Articular chondrocyte of knee joint (primary cell): ENCODE measurements at places on chromosomes 6 and 20. TPM values are rescaled to one million over a fixed set of nuclear protein-coding genes. Genes with fewer than 3 reads are reported as not detected.

Gene OR2H2
- not detected in 2 replicates for total RNA-seq

Gene SALL4
- total RNA-seq = 0.11 and 0.26 TPM in 2 replicates

Gene IPCEF1
- total RNA-seq = 0.13 and 0.22 TPM in 2 replicates

Gene MRAP2
- total RNA-seq = 27.2 and 36.6 TPM in 2 replicates

Gene SEMG2
- total RNA-seq = not detected in 2 replicates

Gene EPPIN
- total RNA-seq = not detected in 2 replicates

Gene FAM209B
- 0.22 and 0.52 TPM in 2 replicates for total RNA-seq

Gene RNF114
- 72.4 and 89.9 TPM in 2 replicates for total RNA-seq

Gene MAS1
- total RNA-seq = not detected in 2 replicates

Gene IMPG1
- not detected in 2 replicates for total RNA-seq

Gene CD164
- 305 and 318 TPM in 2 replicates for total RNA-seq

Gene IL17A
- not detected in 2 replicates for total RNA-seq

Gene OOEP
- 0.39 and 0.43 TPM in 2 replicates for total RNA-seq

Gene L3MBTL1
- total RNA-seq = 7.7 and 9.0 TPM in 2 replicates
